ENCODE measurements at places on chromosomes 6 and 20. TPM values are rescaled to one million over a fixed set of nuclear protein-coding genes. Genes with fewer than 3 reads are reported as not detected.

DNA sequence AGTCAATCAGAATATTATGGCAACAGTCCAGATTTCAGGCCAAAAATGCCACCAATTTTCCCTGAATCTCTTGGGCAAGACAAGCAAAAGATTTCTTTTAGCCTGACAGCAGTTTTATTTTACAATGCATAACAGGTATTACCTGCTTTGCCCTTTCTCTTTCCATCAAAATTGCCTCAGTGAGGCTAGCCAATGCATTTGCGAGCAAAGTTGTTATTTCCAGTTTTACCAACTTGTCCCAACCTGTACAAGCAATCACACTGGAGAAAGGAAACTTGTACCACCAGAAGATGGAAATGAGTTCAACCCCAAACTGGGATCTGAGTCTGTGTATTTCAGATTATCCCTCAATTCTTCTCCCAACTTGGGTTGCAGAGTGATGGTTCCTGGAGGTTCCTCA lies 279.9 kb upstream of the CDYL start:
- peaks cover 9% of the 10 kb centered on the region for H3K27me3 ChIP-seq
- H3K4me1 ChIP-seq, result no peaks in the 10 kb centered on the region
- no peak overlapping the region for H3K27ac ChIP-seq
- no peaks in the 10 kb centered on the region for H3K36me3 ChIP-seq
- H3K4me3 ChIP-seq, result no peak overlapping the region

DNA sequence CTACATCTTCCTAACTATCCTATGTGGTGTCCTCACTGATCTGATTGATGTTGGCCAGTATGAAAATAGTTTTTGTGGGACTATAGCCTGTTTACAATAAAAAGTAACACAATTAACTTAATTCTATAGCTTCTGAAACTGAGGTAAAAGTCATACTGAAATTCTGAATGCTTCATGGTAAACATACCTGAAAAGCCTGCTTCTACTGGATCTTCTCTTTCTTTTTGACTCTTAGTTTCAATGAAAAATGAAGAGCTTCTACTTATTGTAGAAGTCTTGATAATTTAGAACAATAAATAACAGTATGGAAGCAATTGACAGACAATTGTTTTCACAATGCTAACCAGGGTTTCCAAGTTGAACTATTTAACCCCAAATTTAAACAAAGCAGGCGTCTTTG lies 383.9 kb upstream of the MMS22L start:
- no peak overlapping the region for H3K4me3 ChIP-seq
- H3K4me1 ChIP-seq, result no peaks in the 10 kb centered on the region
- no peaks in the 10 kb centered on the region for H3K36me3 ChIP-seq

The PSORS1C2 gene
- total RNA-seq, result not detected

DNA sequence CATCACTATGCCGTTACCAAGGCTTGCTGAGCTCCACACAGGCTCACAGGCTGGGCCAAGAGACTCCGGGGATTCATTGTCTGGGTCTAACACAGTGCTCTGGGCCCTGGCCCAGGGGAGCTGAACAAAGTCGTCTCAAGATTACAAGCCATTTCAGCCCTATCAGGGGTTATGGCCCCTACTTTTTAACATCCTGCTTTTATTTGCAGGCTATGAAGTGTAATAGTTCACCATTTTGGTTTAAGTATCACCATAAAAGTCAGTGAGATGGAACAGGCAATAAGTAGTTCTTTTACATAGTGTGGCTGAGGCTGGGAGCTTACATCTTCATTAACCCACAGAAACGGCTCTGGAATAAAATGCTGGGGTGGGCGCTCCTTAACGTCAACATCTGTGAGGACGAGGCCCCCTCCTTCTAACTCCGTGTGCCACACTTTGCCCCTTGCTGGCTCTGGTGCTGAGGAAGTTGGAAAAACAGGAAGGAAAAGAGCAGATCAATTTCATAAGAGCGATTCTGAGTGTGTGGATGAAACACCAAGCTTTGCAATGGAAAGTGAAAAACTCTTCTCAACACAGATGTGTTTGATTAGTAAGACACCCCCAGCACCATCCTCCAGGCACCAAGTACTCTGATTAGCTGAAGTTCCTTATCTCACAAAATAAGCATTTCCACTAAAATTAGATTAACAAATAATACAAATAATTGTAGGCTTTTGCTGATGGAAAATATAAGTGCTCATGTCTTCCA lies 447.3 kb downstream of the MAFB start:
- no peak overlapping the region for H3K27ac ChIP-seq
- no peak for DNase-seq
- peaks cover 5% of the 10 kb centered on the region for H3K27me3 ChIP-seq
- no peaks in the 10 kb centered on the region for H3K4me1 ChIP-seq

The GJA1 gene
- total RNA-seq, result 0.09 TPM

GRCh38 chr20:46406986-46407670 lies 713 bp upstream of the ELMO2 start:
- H3K4me1 ChIP-seq, result peaks cover 57% of the 10 kb centered on the region
- no peaks in the 10 kb centered on the region for H3K27me3 ChIP-seq
- peaks cover 2% of the 10 kb centered on the region for H3K36me3 ChIP-seq
- DNase-seq, result peak; percentile 96
- H3K27ac ChIP-seq, result peak overlapping the region; percentile 85

- peaks cover 62% of the 10 kb centered on the region for H3K4me1 ChIP-seq
- no peak overlapping the region for H3K4me3 ChIP-seq
- H3K36me3 ChIP-seq, result peaks cover 35% of the 10 kb centered on the region
- DNase-seq, result no peak
Measured at GRCh38 chr6:53325785-53326184, 23.0 kb downstream of the ELOVL5 start.

The AGER gene
- 24.4 TPM for total RNA-seq

The SRMS gene
- total RNA-seq, result not detected

GRCh38 chr6:166418691-166419143 lies 36.0 kb upstream of the MPC1 start:
- no peak overlapping the region for H3K4me3 ChIP-seq
- H3K36me3 ChIP-seq, result peaks cover 21% of the 10 kb centered on the region
- peak overlapping the region; percentile 34 for H3K27ac ChIP-seq
- peak; percentile 38 for DNase-seq

- DNase-seq, result peak; percentile 59
- no peak overlapping the region for H3K4me3 ChIP-seq
- no peaks in the 10 kb centered on the region for H3K27me3 ChIP-seq
- H3K4me1 ChIP-seq, result peaks cover 9% of the 10 kb centered on the region
Measured at GRCh38 chr6:41306187-41306854, 19.8 kb upstream of the TREM1 start.

GRCh38 chr6:42520786-42521607 lies 42.8 kb upstream of the UBR2 start:
- H3K4me3 ChIP-seq, result no peak overlapping the region
- peaks cover 24% of the 10 kb centered on the region for H3K4me1 ChIP-seq
- H3K36me3 ChIP-seq, result peaks cover 4% of the 10 kb centered on the region
- H3K27me3 ChIP-seq, result no peaks in the 10 kb centered on the region

GRCh38 chr20:23187751-23188150 lies 101.6 kb upstream of the CD93 start:
- no peaks in the 10 kb centered on the region for H3K4me1 ChIP-seq
- H3K27me3 ChIP-seq, result peaks cover 2% of the 10 kb centered on the region
- H3K36me3 ChIP-seq, result no peaks in the 10 kb centered on the region
- no peak overlapping the region for H3K27ac ChIP-seq

DNA sequence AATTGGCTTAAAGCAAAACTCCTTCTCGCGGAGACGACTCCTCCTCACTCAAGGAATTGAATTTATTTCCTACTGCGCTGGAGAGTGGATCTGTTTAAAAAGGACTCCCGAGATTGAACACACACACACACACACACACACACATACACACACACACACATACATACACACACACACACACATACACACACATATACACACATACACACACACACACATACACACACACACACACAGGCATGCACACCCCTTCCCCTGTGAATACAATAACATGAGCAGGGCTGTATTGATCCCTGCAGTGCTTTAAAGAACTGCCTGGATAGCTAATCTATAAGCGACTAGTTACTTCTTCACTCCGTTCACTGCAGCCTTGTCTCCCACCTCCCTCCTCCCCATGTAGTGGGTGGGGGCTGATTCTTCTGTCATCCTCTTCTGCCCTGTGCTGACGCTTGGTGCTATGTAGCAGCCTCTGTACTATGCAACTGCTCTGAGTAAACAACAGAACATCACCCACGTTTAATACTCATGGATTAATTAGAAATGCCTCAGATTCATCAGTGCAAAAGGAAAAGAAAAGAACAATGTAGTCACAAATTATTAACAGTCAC lies 549.0 kb downstream of the CDH26 start:
- no peak overlapping the region for H3K4me3 ChIP-seq
- H3K27me3 ChIP-seq, result peaks cover 11% of the 10 kb centered on the region
- no peaks in the 10 kb centered on the region for H3K4me1 ChIP-seq
- no peaks in the 10 kb centered on the region for H3K36me3 ChIP-seq
- no peak overlapping the region for H3K27ac ChIP-seq
- no peak for DNase-seq

DNA sequence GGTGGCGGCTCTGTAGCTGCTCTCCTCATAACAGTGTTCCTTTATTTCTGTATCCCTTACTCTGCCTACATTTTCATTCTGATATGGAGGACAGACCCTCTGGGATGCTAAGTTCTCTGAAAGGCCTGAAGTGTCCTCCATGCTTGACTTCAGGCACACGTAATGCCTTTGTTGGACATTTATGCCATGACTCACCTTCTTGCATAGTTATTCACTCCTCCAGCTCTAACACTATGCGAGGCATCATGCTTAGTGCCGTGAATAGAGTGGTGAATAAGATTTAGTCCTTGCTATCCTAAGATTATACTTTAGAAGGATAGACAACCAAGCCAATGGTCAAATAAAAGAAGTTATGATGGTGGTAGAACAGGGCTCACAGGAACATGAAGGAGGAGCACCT lies 760.9 kb upstream of the FLRT3 start:
- no peaks in the 10 kb centered on the region for H3K4me1 ChIP-seq
- no peaks in the 10 kb centered on the region for H3K27me3 ChIP-seq
- H3K36me3 ChIP-seq, result no peaks in the 10 kb centered on the region
- no peak overlapping the region for H3K4me3 ChIP-seq

DNA sequence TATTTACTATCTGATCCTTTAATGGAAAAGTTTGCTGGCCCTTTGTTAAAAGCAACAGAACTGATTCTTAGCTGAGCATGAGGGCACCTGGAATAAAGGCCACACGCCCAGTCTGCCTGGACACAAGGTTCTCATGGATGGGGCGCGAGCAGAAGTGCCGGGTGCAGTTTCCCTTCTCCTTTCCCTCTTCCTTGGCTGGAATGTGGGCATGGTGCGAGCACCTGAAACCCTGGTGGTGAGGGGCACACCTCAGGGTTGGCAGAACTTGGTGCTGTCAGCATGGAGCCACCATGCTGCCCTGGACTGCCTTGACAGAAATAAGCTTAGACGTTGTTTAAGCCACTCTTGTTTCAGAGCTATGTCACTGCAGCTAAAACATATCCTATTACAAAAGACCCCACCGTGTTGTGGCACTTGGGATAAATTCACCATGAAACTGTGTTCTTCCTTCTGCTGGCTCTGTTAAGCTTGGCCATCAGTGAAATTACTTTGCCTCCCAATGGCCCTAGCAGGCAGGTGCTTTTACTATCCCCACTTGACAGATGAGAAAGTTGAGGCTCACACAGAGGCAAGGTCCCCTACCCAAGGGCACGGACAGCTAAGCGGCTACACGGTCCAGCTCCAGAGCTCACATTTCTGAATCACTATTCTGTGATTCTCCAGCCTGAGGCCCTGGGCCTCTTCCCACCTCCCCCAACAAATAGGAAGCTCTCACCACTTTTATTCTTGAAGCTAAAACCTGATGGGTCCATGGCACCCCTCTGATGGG lies 115.9 kb downstream of the PREX1 start:
- no peak for DNase-seq
- peaks cover 37% of the 10 kb centered on the region for H3K4me1 ChIP-seq
- no peaks in the 10 kb centered on the region for H3K27me3 ChIP-seq
- H3K27ac ChIP-seq, result peak overlapping the region; percentile 42

- H3K27me3 ChIP-seq, result peaks cover 1% of the 10 kb centered on the region
- H3K4me3 ChIP-seq, result no peak overlapping the region
- H3K4me1 ChIP-seq, result no peaks in the 10 kb centered on the region
Measured at GRCh38 chr6:54059683-54060082, 51.6 kb upstream of the MLIP start.

The RAD21L1 gene
- total RNA-seq, result 0.32 TPM

The C6orf52 gene
- 2.4 TPM for total RNA-seq

The HDAC2 gene
- 101 TPM for total RNA-seq

The OXT gene
- total RNA-seq, result 0.40 TPM

DNA sequence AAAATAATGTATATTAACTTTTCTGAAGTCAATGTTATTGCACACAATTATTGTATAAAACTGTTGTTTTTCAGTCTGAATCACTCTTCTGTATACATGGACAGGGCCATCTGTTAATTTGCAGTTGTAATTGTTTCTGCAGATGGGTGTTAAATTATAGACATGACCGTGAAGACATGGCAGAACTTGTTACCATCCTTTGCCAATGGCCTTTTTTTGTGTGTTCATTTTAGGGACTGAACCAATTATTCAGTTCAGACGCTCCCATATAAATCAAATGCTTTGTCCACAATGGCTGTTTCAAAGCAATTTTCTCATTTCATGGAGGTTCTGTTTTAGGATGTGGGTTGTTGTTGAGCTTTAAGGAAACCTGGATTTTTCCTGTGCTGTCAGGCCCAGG lies 533.7 kb downstream of the DOK5 start:
- no peak overlapping the region for H3K27ac ChIP-seq
- no peaks in the 10 kb centered on the region for H3K4me1 ChIP-seq
- H3K27me3 ChIP-seq, result peaks cover 2% of the 10 kb centered on the region
- DNase-seq, result no peak
- no peak overlapping the region for H3K4me3 ChIP-seq

- no peaks in the 10 kb centered on the region for H3K4me1 ChIP-seq
- H3K4me3 ChIP-seq, result no peak overlapping the region
- H3K36me3 ChIP-seq, result peaks cover 62% of the 10 kb centered on the region
- DNase-seq, result no peak
- no peak overlapping the region for H3K27ac ChIP-seq
Measured at GRCh38 chr6:150978624-150979023, 113.1 kb downstream of the MTHFD1L start.

The ME1 gene
- 0.05 TPM for total RNA-seq

GRCh38 chr6:168155193-168155592 lies 76.2 kb upstream of the FRMD1 start:
- H3K27me3 ChIP-seq, result peaks cover 14% of the 10 kb centered on the region
- no peak overlapping the region for H3K4me3 ChIP-seq
- no peaks in the 10 kb centered on the region for H3K36me3 ChIP-seq
- no peaks in the 10 kb centered on the region for H3K4me1 ChIP-seq
- H3K27ac ChIP-seq, result no peak overlapping the region

- no peak overlapping the region for H3K4me3 ChIP-seq
- H3K36me3 ChIP-seq, result no peaks in the 10 kb centered on the region
- H3K4me1 ChIP-seq, result no peaks in the 10 kb centered on the region
- no peak overlapping the region for H3K27ac ChIP-seq
- no peak for DNase-seq
Measured at GRCh38 chr6:82629921-82630320, 266.3 kb downstream of the TPBG start.

GRCh38 chr20:50110141-50111047 lies 2.6 kb downstream of the UBE2V1 start:
- peaks cover 50% of the 10 kb centered on the region for H3K36me3 ChIP-seq
- H3K27ac ChIP-seq, result peak overlapping the region; percentile 92
- DNase-seq, result peak; percentile 69
- H3K4me3 ChIP-seq, result peak overlapping the region; percentile 93

GRCh38 chr6:145015739-145016558 lies 719.4 kb downstream of the EPM2A start:
- peak; percentile 56 for DNase-seq
- no peaks in the 10 kb centered on the region for H3K36me3 ChIP-seq
- no peak overlapping the region for H3K27ac ChIP-seq

Measured in activated CD4-positive, alpha-beta T cell treated with anti-CD3 and anti-CD28 coated beads for 36 hours (primary cell).